ENCODE measurements at places on chromosomes 1 and 21. TPM values are rescaled to one million over a fixed set of nuclear protein-coding genes. Genes with fewer than 3 reads are reported as not detected.

- no peak for DNase-seq
Measured at GRCh38 chr1:111221276-111221632, 6.3 kb upstream of the CHI3L2 start.

GRCh38 chr1:31704271-31705079, 658 bp upstream of the COL16A1 start:
- no peak for DNase-seq

GUK1 gene
- 111 TPM for total RNA-seq

LCE2A gene
- total RNA-seq = not detected

DNA sequence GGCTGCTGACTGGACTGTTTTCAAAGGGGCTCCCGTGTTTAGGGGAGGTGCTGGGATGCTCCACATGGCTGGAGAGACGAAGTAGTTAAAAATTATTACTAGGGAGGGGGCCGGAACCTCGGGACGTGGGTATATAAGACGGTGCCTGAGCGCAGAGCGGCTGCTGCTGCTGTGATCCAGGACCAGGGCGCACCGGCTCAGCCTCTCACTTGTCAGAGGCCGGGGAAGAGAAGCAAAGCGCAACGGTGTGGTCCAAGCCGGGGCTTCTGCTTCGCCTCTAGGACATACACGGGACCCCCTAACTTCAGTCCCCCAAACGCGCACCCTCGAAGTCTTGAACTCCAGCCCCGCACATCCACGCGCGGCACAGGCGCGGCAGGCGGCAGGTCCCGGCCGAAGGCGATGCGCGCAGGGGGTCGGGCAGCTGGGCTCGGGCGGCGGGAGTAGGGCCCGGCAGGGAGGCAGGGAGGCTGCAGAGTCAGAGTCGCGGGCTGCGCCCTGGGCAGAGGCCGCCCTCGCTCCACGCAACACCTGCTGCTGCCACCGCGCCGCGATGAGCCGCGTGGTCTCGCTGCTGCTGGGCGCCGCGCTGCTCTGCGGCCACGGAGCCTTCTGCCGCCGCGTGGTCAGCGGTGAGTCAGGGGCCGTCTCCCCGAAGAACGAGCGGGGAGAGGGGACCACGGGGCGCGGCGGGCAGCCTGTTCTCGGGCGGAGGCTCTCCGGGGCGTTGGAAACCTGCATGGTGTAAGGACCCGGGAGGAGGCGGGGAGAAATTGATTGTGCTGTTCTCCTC, at the start of gene CHODL:
TSS of gene CHODL (plus strand) at position 163 of the 793 bp plus-strand sequence. CDS start at position 554, 391 bp downstream.
- DNase-seq = peak; percentile 35

DNA sequence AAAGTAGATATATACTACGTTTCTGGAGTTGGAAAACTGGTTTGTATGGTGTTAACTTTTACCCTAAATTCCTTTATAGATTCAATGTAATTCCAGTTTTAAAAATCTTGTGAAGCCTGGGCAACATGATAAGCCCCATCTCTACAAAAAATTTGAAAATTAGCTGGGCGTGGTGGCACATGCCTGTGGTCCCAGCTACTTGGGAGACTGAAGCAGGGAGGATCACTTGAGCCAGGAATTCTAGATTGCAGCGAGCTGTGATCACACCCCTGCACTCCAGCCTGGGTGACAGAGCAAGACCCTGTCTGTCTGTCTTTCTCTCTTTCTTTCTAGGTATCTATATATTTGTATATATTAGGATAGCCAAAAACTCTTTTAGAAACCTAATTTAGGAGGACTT, 141.9 kb downstream of the CLEC20A start:
- no peak for DNase-seq

GPATCH2 gene
- total RNA-seq = 10.1 TPM

- DNase-seq = no peak
Measured at GRCh38 chr1:231233735-231234417, 7.1 kb upstream of the GNPAT start.

UBL4B gene
- total RNA-seq = not detected

HP1BP3 gene
- 140 TPM for total RNA-seq

GRCh38 chr1:155080312-155081228, 1.9 kb downstream of the EFNA3 start:
- DNase-seq = peak; percentile 92

GRCh38 chr1:221517961-221518360, 223.9 kb downstream of the DUSP10 start:
- DNase-seq = no peak

CRNN gene
- total RNA-seq = not detected

- peak; percentile 75 for DNase-seq
Measured at GRCh38 chr1:111441573-111442192, 7.4 kb downstream of the WDR77 start.

DNA sequence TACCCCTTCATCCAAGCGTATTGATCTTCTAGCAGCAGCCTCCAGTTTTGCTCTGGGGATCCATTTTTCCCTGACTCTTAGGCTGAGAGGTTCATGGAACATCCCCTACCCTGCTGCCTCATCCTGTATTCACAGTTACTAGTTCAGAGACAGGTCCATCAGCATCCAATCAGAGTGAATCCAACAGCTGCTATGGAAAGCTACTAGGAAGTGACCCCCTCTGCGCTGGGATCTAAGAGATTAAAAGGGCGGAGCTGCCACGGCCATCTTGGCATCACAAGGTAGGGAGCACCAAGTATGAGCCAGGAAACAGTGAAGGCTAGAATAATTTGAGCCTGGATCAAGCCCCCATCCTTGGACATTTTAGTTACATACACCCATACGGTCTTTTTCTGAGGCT, 32.5 kb downstream of the KAZN start:
- no peak for DNase-seq

DNA sequence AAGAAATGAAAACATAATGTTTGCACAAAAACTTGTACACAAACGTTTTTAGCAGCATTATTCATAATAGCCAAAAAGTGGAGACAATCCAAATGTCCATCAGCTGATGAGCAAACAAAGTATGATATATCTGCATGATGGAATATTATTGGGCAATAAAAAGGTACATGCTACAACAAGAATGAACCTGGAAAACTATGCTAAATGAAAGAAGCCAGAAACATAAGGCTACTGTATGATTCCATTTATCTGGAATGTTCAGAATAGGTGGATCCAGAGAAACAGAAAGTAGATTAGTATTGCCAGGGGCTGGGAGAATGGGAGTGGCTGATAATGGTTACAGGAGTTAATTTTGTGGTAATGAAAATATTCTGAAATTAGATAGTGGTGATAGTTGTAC, 19.0 kb downstream of the FBXO28 start:
- DNase-seq = no peak

GRCh38 chr1:43994794-43995790, 3.7 kb downstream of the CCDC24 start:
- peak; percentile 74 for DNase-seq

DNA sequence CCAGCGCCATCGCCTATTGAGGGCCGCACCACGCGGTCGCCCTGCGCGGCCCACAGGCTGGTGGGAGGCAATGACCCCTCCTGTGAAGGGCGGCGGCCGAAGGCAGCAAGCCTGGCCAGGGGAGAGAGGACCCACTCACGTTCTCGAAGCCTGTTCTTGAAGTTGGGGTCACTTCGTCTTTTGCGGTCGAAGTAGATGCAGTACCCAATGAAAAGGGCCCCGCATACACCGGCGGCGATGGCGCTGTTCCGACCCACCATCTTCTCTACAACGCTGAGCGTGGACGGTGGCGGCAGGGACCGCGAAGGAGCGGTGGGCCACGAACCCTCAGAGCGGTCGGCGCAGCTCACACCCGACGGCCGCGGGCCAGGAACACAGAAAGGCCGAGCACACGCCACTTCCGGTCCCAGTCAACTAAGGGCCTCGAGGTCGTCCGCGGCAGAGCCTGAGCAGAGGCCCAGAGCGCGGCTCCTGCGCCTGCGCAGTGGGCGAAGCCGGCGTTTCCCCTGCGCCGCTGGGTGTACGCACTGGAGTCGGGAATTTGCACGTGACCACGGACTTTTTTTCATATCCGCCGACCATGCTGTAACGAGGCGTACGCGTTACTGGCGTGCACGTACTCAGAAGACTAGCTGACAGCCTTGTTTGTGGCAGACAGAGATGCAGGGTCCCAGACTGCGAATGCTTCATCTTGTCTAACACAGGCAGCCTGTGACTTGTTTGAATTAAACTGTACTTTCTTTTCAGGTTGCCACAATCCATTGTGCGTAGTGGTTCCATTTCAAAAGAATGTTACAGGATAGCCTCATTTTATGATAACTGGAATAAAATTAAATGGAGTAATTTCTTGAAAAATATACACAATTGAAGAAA, at the start of gene TOMM20:
TSS of gene TOMM20 (minus strand) at position 382 of the 873 bp plus-strand sequence. CDS start at position 260, 122 bp downstream.
- peak; percentile 94 for DNase-seq

TRIM63 gene
- total RNA-seq = not detected

GRCh38 chr1:168261390-168261789, 19.3 kb upstream of the TBX19 start:
- no peak for DNase-seq

- DNase-seq = no peak
Measured at GRCh38 chr1:116092752-116093489, 18.3 kb upstream of the MAB21L3 start.

DIPK1A gene
- 4.7 TPM for total RNA-seq

DNA sequence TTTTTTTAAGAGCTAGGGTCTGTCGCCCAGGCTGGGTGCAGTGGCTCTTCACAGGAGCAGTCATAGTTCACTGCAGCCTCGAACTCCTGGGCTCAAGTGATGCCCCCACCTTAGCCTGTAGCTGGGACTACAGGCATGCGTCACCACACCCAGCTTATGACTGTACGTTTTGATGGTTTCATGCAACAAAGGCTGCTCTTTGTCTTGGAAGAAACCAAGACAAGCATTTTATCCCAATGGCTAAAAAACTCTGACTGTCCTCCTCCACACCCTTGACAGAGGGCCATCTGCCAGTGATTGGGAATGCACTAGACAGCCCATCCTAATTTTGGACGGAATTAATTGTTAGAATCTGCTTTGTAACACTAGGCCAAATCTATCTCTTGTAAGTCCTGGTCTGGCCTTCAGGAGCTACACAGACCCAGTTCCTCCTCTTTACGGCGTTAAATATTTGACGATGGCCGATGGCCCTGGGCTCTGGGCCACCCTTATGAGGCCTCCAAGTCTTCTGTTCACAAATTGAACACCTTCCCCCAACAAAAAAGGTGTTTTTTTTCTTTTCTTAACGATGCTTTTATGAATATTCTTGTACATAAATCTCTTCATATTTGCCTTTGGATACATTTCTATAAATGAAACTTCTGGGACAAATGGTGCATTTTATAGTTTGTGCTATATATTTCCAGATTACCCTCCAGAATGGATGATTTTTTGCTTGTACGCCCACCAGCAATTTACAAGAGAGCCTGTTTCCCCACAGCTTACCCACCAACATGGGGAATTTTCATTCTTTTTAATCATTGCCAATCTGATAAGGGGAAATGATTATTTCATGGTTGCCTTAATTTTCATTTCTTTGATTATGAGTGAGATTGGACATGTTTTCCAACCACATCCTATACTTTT, 104.8 kb upstream of the SLC25A33 start:
- DNase-seq = no peak

DNA sequence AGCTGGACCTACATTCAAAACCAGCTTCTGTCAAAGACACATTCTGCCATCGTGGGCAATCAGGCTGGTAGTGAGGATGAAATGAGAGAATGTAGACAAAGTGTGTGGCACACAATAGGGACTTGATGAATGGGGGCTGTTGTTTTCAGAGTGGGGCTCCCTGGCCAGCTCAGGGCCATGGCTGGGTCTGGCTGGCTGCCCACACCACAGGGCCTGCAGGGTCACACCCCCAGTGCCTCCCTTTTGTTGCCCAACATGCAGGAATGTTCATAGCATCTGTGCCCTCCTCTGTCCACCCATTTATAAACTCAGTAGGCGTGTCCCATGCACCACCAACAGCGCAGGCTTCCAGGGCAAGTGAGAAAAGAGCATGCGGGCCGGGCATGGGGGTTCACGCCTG, 20.8 kb upstream of the ECE1 start:
- DNase-seq = no peak

- DNase-seq = peak; percentile 90
Measured at GRCh38 chr1:36924282-36924811, 110.0 kb downstream of the GRIK3 start.

DNA sequence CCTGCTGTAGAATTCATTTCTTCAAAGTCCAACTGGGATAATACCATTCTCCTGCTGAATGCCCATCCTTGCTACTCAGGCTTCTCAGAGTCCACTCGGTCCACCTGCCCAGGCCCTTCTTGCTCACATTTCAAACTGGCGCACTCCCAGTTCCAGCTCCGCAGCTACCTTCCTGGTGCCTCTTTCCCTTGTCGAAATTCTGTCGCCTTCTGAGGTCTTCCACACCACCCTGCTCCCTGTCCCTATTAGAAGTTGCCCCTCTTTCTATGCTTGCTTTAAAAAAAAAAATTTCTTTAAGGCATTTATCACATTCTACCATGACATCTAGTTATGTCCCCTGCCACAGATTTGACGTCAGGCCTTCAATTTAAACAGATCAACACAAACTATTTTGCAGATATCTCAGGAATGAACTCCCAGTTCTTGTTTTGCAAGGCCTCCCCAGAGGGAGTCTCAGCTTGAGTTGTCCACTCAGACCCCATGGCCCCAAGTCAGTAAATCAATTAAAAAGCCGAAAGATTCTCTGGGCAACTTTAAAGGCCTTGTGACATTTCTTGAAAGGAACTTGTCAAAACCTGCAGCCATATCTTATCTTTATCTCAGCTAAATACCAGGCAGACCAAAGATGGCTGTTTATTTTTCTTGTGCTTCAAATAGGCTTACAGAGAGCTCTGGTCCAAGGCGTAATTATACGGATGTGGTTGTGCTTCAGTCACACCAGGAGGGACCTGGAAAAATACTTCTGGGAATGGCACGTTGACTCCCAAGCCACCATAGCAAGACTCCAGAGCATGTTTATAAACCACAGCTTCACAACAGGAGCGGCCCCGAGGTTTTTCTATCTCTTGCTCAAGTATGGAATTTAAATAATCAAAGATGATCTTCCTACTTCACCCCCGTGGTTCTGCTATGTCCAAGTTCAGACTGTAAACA, 2.2 kb downstream of the FAM89A start:
- DNase-seq = no peak

GRCh38 chr1:197620714-197621163, 154.5 kb downstream of the DENND1B start:
- DNase-seq = no peak

GRCh38 chr1:32937061-32937460, 27.5 kb downstream of the RNF19B start:
- DNase-seq = no peak

DNA sequence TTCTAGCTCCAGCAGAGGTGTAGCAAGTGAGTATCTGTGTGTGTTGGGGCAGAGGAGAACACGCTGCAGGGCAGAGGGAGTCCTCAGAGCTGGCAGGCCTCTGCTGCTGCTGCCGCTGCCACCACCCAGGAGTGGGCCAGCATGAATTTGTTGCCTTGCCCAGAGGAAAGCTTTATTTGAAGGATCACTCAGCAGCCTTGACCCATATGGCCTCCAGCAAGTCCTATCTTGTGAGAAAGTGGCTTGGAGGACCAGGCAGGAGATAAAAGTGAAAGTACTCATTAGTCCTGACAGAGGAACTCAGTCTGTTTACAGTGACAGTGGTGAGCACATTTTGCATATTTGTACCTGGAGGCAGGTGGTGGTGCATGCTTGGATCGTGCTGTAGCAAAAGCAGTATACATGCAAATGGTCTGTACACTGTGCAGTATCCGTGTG, 3.1 kb downstream of the TRAF5 start:
- no peak for DNase-seq

GRCh38 chr1:30895944-30896660, 12.5 kb downstream of the SDC3 start:
- no peak for DNase-seq

Measured in WTC11 (cell line).